ENCODE measurements at places on chromosomes 2 and 18.
A peak's percentile ranks its signal among the peaks of the same experiment; 100 is the strongest.

GRCh38 chr2:201246280-201246679, 14.1 kb upstream of the CASP8 start:
- no peak for DNase-seq

- DNase-seq = no peak
Measured at GRCh38 chr18:49241852-49242251, 218.6 kb downstream of the DYM start.

GRCh38 chr2:32363597-32363996, 6.8 kb downstream of the BIRC6 start:
- DNase-seq = no peak

DNA sequence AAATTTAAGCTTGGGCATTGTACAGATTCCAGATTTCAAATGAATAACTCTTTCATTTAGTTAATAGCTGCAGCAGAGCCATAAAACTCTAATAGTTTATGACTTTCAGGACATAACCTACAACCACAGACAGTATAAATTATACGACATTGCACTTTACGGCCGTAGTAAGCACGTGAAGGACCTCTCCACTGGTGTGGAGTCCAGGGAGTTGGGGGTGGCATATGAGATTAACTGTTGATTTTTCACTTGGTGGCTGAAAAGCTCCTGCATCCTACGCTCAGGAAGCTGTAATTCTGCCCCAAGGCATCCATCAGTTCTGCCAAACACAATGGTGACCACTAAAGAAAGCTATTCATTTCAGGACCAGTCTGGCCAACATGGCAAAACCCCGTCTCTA, 376.2 kb downstream of the SOX11 start:
- no peak for DNase-seq

- peak; percentile 89 for DNase-seq
Measured at GRCh38 chr2:69997015-69997830, 35.8 kb upstream of the ASPRV1 start.

DNA sequence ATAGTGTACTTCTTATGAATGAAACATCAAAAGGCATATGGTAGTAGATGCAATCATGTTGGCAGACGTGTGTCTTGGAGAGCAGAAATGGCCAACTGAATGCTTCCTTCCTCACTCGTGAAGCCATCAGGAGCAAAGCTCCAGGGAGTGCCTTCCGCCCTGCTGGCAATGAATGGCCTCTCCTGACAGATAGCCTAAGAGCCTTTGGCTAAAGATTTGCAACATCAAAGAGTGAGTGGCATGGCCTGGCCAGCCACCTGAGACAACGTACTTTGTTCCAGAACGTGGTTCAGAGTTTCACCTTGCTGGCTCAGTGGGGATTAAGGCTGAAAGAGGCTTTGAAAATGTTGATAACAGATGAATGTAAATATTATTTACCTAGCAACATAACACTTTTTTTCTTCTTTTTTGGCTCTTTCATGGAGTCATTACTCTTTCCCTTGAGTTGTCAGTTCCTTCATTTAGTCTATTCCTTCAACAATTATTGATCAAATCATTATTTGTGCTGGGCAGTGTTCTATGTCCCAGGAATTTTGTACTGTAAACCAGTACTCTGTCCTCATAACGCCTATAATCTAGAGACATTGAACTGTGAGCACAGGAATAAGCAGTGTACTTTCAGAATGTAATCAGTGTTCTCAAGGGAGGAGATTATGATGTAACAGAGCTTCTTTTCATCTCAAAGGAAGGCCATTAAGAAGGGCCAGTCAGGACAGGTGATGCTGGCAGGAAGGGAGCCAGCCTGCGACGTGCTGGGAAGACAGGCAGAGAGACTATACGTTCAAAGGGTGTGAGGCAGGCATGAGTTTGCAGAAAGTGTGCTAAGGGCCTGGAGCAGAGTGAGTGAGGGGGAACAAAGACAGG, 59.4 kb upstream of the SH3RF3 start:
- peak; percentile 70 for DNase-seq

- no peak for DNase-seq
Measured at GRCh38 chr2:217099561-217099960, 239.7 kb upstream of the TNP1 start.

- DNase-seq = no peak
Measured at GRCh38 chr2:174597345-174598047, at the start of gene WIPF1. Gene WIPF1, minus strand, starts transcription at chr2:174597804. Its CDS starts 12,231 bp downstream, at chr2:174585573.

DNA sequence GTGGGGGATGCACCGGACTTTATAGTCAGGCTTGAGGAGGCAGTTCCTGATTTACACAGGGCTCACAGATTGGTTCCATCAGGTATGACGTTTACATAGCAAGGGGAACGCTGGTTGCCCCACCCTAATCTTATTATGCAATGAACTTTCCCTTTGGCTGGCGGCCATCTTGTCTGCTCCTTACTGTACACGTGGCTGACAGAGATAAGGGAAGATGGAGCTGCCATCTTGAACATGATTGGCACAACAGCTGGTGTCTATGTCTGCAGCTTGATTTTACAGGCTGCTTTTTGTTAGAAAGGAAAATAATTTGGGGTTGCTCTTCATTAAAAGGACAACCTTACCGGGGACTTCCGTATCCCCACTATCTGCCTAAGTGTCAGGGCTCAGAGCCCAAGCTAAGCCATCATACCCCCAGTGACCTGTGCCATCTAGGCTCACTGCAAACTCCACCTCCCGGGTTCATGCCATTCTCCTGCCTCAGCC, 33.5 kb upstream of the ATG16L1 start:
- no peak for DNase-seq

DNA sequence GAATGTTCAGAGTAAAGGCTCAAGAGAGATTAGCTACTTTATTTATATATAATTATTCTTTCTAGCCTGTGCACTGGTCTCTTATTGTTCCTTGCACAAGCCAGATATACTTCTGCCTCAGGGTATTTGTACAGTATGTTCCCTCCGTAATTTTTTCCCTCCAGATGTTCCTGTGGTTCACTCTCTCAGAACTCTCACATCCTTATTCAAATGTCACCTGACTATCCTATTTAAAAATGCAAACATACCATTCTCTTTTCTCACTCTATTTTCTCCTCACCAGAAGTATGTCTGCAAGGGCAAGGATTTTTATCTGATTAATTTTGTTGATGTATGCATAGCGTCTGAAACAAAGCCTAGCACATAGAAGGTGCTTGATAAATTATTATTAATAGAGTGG, 64.0 kb upstream of the CERS6 start:
- no peak for DNase-seq

GRCh38 chr18:12159446-12159845, 65.8 kb downstream of the ANKRD62 start:
- no peak for DNase-seq

GRCh38 chr2:149465873-149466272, 121.7 kb downstream of the MMADHC start:
- peak; percentile 77 for DNase-seq

- DNase-seq = no peak
Measured at GRCh38 chr2:207135801-207136457, 29.8 kb downstream of the KLF7 start.

- DNase-seq = no peak
Measured at GRCh38 chr18:46567196-46567595, 89.8 kb downstream of the LOXHD1 start.

GRCh38 chr2:60745330-60745729, 10.7 kb upstream of the PAPOLG start:
- DNase-seq = no peak

- DNase-seq = peak; percentile 72
Measured at GRCh38 chr2:39837856-39838453, 58.9 kb upstream of the THUMPD2 start.

DNA sequence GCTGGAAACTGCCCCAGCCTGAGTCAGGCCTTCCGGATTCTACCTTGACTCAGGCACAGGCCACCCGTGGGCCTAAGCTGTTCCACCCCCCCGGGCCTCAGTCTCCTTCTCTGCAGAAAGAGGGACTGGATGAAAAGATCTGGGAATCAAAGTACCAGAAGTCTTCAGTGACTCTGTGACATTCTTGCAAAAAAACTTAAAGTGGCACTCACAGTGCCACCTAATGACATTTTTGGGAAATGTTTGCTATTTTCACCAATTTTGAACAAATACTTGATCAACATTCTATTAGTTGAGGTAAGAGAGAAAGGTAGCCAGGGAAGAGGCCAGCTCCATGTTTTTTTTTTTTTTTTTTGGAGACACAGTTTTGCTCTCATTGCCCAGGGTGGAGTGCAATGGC, 48.3 kb upstream of the ACAA2 start:
- DNase-seq = peak; percentile 36

DNA sequence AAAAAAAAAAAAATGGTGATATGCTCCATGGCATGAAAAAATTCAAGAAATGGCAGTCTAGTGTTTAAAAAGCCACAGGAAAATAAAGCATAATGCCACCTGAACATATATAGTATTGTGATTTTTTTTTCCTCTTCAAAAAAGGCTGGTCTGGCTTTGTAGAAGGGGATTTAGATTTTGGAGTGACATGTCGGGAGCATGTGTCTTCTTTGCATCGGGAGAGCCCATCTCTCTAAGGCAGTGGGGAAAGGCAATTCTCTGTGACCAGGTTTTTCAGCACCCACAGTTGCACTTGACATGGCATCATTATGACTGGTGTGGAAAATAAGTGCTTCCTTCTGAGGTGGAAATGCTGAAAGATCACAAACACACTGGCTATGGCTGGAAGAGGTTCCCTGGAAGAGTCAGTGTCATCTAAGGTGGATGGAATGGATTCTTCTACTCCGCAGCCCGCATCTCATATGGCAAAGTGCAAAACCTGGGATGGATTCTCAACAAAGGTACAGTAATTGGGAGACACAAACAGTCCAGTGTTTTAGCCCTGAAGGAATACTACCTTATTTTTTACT, 172.5 kb downstream of the AGAP1 start:
- DNase-seq = peak; percentile 93

DNA sequence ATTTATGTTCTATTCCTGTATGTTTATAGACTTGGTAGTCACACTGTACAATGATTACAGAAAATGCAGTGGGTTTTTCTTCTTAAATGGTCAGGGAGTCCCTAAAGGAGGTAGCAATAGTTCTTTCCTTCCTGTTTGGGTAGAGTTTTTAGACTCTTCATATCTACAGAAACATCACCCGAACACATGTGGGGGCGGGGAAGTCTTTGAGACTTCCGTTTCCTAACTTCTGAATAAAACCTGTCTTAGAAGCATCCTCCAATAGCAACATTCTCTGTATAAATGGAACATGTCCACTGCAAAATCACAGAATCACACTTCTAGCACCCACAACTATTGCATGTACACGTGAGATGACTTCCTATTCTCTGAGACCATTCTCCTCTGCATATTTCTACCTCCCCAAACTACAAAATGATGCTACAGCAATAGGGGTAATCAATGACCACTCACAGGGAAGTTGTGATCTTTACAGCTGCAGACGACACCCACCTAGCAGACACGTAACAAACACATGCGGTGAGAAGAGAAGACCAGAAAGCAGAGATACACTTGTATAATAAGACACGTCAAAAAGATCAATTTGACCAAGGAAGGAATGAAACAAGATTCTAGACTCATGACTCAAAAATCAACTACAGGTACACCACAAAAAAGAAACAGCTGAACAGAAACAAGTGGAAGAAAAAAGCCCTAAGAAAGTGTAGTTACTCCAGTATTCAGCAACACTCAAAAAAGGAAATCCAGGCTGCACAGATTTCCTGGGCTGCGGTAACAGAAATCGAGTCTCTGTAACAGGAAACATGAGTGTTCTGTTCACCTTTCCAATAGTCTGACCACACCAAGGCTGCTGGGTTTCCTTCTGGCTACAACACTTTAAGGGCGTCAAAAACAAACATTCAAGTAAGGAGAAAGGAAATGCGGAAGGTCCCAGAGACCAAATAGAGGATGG, 120.4 kb downstream of the ZNF516 start:
- DNase-seq = no peak

GRCh38 chr2:108922141-108922915, 66.7 kb downstream of the EDAR start:
- peak; percentile 36 for DNase-seq

GRCh38 chr2:127606625-127607398, 39.1 kb upstream of the GPR17 start:
- DNase-seq = no peak

- DNase-seq = no peak
Measured at GRCh38 chr18:7062811-7063210, 54.8 kb downstream of the LAMA1 start.

DNA sequence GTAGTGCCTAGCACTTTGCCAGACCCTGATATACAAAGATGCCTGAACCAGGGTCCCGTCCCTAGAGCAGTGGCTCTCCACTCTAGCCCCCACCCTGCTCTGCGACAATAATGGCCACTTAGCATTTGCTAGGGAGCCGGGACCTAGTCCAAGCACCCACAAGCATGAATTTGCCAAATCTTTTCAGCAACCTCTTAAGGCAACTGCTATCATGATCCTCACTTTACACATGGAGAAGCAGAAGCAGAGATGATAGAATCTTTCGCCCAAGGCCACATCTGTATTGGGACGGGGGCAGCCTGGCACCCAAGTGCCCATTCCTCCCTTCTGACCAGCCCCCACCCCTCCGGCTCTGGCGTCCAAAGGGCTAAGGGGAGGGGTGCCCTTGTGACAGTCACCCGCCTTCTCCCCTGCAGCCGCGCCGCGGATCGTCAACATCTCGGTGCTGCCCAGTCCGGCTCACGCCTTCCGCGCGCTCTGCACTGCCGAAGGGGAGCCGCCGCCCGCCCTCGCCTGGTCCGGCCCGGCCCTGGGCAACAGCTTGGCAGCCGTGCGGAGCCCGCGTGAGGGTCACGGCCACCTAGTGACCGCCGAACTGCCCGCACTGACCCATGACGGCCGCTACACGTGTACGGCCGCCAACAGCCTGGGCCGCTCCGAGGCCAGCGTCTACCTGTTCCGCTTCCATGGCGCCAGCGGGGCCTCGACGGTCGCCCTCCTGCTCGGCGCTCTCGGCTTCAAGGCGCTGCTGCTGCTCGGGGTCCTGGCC, 13.0 kb downstream of the SIGLEC15 start:
- no peak for DNase-seq

DNA sequence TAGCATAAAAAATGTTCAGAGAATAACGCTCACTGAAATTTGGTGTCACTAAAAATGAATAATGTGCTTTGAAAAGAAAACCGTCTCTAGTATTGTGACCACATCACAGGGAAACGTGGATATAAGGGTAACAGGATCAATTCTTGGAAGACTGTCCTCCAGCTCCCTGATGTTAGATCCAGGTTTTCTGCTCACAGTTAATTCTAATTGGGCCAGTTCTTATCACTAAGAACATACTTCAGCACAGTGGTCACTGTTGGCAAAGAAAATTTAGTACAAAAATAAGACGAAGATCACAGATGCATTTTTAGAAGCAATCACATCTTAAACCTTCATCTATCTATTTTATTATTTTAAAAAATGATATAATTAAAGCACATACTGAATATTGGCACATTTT, 57.0 kb upstream of the CD226 start:
- DNase-seq = no peak

- DNase-seq = peak; percentile 75
Measured at GRCh38 chr2:215664847-215665525, 229.1 kb upstream of the FN1 start.

- DNase-seq = no peak
Measured at GRCh38 chr2:61006486-61007105, 10.9 kb upstream of the PEX13 start.

Data from mesendoderm (in vitro differentiated cells).